ENCODE measurements at places on chromosomes 5 and 9.

GRCh38 chr5:176426876-176427275 lies 10.5 kb upstream of the CLTB start:
- DNase-seq = no peak

GRCh38 chr5:14481349-14481748 lies 100.2 kb upstream of the OTULINL start:
- DNase-seq = no peak

GRCh38 chr9:19698960-19699359 lies 89.9 kb downstream of the SLC24A2 start:
- no peak for DNase-seq

DNA sequence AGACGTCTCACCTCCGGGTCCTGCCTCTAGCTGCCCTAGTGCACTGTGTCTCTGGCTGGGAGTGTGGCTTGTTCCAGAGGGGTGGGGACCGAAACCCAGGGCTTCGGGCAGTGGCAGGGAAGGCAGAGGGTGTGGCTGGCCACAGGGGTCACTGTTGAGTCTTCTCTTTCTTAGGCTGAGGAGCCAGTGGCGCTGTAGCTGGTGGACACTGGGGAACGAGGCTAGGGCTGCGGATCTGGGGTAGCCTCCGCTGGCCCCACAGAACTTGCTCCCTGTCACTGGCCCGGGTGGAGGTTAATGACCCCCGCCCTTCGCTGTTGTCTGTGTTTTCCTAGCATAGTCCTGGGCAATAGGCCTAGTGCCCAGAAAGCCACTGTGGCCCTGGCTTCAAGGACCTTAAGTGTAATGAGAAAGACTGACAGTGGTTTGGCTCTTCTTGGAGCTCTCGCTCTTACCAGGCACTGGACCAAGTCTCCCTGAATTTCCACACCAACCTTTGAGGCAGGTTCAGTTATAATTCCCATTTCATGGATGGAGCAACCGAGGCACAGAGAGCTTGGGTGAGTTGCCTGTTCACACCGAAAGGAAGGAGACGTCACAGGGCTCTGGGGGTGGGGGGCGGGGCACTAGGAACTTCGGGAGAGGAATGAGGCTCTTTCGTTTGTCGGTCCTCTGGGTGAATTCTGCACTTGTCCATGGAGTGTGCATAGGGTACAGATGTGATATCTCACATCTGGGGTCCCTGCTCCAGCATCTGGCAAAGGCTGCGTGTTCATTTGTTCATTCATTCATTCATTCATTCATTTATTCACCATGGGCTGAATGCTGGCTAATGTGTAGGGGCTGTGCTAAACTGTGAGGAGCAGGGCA lies 4.8 kb upstream of the IER5L start:
- no peak for DNase-seq

- DNase-seq = no peak
Observed at GRCh38 chr5:160353379-160353778, 17.0 kb downstream of the C1QTNF2 start.

DNA sequence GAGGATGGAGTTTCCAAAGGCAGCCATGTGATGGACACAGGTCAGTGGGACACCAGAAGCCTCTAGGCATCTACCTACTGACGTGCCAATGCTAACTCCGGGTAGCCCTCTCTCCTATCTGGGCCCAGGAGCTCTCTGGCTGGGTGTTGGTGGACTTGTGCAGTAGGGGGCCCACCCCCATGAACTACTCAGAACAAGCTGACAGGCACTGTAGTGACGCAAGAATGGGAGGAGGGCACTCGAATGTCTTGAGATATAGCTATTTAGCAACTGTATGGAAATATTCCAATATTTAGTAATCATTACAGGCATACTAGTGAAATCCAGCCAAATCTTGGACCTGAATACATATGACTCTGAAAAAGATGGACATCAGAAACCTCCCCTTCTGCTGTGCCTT lies 5.7 kb upstream of the DOCK2 start:
- DNase-seq = no peak

DNA sequence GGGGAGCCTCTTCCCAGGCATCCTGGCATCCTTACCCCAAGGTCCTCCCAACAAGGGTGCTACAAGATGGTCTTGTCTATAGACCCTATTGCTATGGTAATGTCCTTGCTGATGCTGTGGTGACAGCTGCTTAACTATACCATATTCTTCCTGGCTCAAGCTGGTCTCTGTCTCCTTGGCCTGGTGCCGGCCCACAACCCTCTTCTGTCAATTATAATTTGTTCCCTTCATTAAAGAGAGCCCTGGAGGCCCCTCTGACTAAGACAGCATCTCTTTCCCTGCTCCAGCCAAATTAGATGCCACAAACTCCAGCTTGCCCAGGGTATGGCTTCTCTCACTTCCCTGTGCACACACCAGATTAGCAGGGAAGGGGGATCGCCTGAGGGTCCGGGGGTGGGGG lies 86.7 kb downstream of the PSD2 start:
- DNase-seq = no peak

DNA sequence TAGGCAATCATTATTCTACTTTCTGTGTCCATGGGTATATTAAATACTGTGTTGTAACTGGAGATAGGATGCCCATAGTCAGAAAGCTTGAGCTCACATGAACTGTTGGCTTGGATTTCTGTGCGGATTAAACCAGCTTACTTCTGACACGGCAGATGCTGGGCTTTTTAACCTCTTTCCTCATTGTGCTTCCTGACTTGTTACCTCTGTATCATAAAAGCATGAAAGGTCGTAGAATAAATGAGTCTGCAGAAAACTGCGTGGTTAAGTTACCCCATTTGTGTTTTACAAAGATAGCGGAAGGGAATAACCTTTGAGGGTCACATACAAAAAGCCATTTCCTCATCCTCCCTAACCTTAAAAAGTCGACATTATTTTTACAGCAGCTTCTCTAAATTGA lies 199.5 kb upstream of the DMRT1 start:
- DNase-seq = no peak

DNA sequence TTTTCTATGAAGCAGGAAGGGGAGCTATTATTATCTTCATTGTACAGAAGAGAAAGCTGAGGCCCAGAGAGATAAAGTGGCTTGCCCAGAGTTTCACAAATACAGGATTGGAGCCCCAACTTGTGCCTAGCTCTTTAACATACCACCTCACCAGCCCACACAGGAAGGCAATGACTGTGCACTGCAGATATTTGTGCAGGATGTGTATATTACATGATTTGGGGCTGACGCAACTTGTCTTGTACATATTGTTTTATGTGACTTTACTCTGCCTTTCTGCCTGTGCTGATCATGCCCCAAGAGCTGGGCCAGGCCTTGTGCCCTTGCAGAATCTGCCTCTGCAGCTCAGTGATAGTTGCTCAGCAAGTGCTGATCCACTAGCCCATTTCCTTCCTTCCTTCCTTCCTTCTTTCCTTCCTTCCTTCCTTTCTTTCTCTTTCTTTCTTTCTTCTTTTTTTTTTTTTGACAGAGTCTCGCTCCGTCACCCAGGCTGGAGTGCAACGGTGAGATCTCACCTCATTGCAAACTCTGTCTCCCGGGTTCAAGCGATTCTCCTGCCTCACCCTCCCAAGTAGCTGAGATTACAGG lies 106.6 kb upstream of the TBCA start:
- peak; percentile 23 for DNase-seq

GRCh38 chr5:71719063-71719964 lies at the start of gene CARTPT:
TSS of gene CARTPT (plus strand) at chr5:71719275. CDS start at chr5:71719294, 19 bp downstream.
- no peak for DNase-seq

DNA sequence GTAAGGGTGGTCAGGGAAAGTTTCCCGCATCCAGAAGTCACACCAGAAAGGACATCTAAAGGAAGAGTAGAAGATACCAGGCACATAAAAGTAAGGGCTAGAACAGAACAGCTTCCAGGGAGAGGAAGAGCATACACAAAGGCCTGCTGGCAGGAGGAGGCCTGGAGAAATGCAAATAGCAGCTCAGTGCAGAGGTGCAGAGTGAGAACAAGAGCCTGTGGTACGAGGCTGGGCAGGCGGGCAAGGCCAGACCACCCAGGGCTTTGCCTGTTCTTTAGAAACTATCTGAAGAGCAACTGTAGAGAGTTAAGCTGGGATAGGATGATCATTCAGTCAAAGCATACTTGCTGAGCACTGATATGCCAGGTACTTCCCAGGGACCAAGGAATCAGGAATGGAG lies 115.3 kb downstream of the DROSHA start:
- no peak for DNase-seq

GRCh38 chr5:34676416-34676815 lies 20.3 kb downstream of the RAI14 start:
- DNase-seq = no peak

DNA sequence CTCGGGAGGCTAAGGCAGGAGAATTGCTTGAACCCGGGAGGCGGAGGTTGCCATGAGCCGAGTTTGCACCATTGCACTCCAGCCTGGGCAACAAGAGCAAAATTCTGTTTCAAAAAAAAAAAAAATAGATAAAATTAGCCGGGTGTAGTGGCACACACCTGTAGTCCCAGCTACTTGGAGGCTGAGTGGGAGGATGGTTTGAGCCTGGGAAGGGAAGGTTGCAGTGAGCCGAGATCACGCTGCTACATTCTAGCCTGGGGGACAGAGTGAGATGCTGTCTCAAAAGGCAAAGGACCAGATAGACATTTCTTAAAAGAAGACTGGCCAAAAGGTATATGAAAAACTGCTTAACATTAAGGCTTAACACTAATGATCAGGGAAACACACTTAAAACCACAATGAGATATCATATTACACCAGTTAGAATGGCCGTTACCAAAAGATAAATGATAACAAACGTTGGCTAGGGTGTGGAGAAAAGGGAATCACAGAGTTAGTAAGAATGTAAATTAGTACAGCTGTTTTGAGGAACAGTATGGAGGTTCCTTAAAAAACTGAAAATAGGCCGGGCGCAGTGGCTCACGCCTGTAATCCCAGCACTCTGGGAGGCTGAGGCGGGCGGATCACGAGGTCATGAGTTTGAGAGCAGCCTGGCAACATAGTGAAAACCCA lies 10.1 kb upstream of the MARVELD2 start:
- DNase-seq = no peak

- no peak for DNase-seq
Observed at GRCh38 chr5:145531038-145531734, 304.0 kb downstream of the PRELID2 start.

- DNase-seq = no peak
Observed at GRCh38 chr5:158026304-158027031, 167.5 kb upstream of the CLINT1 start.

GRCh38 chr9:131304676-131305355 lies 15.3 kb downstream of the PLPP7 start:
- no peak for DNase-seq

DNA sequence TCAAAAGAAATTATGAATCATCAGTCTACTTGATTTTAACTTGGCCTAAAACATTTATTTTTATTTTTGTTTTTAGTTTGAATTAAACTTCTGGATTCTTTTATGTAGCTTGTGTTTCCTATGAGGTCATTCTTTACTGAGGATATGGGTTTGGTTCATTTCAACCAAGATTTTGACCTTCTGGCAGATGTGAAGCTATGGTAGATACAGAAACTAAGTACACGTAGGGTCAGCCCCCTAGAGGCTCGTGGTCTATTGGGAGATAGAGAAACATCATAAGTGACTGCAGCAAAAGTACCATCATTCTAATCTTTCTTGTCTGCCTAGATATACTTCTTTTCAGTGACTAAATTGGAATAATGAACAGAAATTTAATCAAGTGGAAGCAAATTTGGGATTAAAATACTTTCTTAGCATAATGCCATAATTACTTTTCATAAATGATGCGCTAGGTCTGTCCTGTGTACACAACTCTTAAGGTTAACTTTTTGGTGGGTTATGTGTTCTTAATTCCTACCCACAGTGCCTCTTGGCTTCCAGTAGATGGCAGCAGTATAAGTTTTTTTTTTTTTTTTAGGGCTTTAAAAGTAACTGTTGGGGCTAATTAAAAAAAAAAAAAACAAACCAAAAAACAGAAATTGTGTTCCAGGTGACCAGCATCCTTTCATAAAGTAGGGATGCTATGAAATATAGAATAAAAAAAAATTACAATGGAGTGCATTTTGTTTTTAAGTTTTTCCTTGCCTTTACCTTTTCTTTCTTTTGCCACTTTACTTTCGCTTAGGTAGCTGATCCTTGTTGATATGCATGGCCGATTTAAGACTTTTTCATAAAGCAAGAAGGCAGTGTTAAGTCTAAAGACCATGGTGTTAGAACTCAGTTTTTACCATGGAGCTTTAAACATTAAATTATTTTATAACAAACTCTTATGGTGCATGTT lies 49.9 kb downstream of the LRRTM2 start:
- no peak for DNase-seq

DNA sequence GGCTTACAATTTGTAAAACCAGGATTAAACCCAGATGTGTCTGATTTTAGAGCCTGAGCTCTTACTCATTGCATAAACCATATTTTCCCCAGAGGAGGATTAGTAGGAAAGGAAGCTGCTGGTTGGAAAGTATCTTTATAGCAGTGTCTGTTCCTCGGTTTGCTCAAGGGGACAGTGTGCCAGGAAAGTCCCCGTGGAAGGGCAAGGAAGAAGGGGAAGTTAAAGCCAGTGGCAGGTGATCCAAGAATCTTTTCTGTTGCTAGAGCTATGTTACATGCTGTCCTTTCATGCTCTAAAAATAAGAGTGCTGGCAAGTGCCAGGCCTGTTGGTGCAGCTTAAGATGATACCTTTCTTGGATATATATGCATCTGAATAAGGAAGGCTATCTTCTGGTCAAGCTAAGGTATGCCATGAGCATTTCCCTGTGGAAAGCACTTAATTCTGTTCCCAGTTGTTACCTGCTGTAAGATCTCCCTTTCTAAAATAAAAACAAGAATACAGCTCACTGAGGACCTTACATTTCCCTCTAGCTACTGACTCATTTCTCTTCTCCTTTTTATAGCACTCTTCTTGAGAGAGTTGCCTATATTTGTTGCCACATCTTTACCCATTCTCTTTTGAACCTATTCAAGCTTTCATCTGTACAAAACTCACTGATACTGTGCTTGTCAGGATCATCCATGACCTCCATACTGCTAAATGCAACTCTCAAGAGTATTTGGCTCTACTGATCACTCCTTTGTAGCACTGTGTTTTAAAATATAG lies 8.0 kb downstream of the PDCD1LG2 start:
- no peak for DNase-seq

DNA sequence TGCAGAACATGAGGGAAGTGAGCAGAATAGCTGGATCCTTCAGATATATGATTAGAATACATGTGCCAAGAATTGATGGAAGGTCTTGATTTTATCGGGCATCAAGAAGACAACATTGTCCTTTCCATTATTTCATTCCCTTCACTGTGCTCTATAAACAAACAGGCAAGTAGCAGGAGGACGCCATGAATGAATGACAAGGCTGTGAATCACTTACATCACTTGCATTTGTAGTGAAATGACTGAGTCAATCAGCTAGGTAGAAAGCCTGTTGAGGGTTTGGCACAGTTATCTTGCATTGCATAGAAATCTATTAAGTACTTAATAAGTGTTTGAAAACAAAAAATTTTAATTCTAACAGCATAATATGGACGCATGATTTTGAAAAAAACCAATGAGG lies 548.8 kb upstream of the IZUMO3 start:
- DNase-seq = no peak

- DNase-seq = no peak
Observed at GRCh38 chr5:178196281-178196812, 8.0 kb upstream of the HNRNPAB start.
